ENCODE measurements at places on chromosomes 5 and 9.
A peak's percentile ranks its signal among the peaks of the same experiment; 100 is the strongest.

DNA sequence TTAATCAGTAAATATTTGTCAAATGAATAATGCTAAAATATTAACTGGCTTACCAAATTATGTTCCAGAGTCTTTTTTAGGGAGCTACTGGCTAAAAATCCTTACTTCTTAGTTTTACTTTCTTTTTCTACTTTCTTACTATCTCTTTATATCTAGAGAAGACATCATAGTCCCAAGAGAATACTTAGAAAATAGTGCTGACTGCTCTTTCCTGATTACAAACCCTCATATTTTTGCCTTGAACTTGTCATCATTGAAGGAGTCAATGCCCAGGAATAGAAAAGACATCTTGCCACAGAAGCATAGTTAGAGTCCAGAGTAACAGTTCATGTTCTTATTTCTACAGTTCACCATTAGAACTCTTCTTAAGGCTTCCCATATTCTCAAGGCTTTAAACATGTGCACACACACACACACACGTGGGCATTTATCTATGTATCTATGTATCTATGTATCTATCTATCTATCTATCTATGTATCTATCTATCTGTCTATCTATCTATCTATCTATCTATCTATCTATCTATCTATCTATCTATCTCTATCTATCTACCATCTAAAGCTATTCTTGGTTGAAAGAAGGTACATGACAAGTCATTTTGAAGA, 654.3 kb downstream of the ANXA1 start:
- no peak for DNase-seq

- no peak for DNase-seq
These were observed 317.2 kb upstream of the GRAMD2B start for GRCh38 chr5:126106029-126106428.

GRCh38 chr9:131773911-131774379, 34.1 kb upstream of the RAPGEF1 start:
- peak; percentile 10 for DNase-seq

GRCh38 chr5:151018846-151019245, 1.5 kb upstream of the GPX3 start:
- DNase-seq: no peak

- no peak for DNase-seq
These were observed 187.3 kb downstream of the HTR1A start for GRCh38 chr5:63774939-63775338.

DNA sequence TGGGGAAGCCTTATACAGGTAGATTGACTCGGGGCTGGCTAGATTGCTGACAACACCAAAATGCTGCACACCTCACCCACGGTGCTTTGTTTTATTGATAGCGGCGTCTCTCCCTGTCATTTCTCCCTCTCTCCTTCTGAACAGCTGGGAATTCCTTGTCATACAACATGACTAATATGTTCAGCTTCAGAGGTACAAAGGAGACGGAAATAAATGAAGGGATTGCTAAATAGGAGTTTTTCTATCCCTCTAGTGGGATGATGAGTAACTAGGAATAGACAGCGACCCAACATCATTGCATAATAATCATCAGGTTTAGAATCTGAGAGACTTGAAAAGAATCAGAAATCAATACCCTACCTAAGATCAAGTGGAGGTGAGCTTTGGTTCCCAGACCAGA, 337.7 kb upstream of the PANK3 start:
- DNase-seq: no peak

GRCh38 chr9:91655215-91655614, 231.6 kb upstream of the NFIL3 start:
- DNase-seq: no peak

- no peak for DNase-seq
These were observed 388.5 kb upstream of the PAPPA start for GRCh38 chr9:115765060-115765459.

DNA sequence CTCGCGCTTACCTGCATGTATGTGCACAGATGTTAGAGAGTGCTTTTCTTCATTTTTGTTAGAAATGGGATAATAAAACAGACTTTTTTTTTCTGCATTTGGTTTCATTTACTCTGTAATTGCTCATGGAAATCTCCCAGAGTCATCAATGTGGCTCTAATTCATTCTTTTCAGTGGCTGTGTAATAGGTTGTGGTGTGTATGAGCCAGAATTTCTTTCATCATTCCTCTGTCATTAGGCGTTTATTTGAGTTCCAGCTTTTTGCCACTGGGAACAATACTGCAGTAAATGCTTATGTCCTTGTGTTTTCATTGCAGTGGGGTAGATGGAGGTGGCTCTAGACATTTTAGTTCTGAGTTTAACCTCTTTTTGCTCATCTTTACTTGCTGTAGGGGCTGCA, 118.9 kb downstream of the NXNL2 start:
- no peak for DNase-seq

DNA sequence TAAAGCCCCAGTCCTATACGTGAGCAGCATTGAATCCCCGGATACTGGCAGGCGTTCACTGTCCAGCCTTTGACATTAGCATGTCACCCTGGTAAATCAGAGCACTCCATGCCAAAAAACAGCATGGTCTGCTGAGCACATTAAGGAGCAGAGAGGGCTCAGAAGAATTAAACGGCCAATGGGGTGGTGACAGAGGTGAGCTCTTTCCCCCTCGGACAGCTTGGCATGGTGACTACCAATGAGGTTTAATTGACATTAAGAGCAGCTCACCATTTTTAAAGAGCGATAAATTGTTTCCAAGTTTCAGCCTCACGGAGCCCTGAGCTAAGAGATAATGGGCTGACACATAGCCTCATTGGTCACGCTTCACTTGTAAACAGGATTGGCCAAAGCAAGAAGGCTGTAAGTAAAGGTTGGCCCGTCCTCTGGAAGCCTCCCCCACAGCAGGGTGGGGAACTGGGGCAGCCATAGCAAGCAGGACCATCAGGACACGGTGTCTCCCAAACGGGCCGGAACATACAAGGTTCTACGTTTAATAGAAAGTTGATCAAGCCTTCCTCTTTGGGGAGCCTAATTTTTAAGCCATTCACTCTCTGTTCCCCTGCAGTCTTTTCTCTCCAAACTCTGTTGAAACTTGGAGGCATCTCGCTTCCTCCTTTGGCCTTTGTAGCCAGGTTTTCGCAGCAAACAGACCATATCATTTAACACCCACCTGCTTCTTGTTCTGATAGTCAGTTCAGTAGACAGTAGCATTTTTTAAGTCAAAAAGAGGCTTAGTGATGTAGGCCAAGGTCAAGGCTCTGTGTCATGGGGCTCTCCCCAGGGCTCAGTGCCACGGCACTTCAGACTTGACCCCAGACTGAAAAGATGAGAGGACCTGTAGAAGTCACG, 25.9 kb downstream of the QRFP start:
- peak; percentile 81 for DNase-seq

DNA sequence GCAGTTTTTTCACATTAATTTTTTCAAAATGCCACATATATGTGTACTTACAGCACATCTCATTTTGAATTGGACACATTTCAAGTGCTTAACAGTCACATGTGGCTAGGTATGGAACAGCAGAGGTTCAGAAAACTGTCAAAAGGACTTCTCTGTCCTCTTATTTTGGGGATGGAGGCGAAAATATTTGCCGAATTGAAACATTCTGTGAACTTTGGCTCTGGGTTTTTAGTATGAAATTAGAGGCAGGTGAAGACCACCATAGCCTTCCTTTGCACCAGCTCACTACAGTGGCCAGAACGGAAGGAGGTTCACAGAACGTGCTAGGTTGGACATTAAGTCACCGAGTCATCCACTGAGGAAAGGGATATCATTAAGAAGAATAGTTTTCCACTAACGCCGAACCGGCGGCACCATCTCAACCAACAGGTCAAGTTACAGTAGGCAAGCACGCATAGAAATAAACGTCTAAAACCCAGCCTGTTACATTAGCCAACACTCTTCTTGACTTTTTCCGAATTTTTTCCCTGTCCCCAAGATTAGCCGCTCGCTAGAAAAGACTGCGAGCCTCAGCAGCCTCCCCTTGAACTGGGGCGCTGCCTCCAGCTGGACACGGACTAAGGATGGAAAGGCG, 1.8 kb upstream of the TLE4 start:
- DNase-seq: no peak

DNA sequence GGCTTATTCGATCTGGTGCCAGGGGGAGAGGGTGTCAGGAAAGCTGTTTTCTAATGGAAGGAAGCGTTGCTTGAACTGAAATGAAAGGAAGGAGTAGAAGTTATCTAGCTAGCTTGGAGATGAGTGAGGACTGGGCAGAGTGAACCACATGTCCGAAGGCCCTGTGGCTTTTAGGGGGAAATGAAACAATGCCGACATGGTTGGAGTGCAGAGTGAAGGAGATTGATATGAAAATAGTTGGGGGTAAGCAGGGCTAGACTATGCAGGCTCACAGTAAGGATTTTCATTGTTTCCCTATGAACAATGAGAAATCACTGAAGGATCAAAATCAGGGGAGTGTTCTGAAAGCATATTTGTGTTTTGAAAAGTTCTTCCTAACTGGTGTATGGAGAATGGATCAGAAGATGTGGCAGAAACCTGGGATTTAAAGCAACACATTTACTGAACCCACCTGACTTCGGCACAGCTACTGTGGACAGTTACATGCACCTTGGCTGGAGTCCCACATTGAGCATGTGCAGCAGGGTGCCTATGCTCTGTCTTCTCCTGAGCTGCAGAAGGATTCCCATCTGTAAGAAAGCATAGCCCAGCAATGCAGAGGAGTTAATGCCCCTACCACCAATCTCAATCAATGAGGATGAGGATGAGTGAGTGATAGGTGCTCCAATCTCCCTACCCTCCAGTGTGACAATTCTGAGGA, 144.4 kb upstream of the TBCA start:
- DNase-seq: no peak

- no peak for DNase-seq
These were observed 250.0 kb upstream of the MPDZ start for GRCh38 chr9:13529321-13530104.

GRCh38 chr5:97096846-97097245, 45.6 kb downstream of the LIX1 start:
- no peak for DNase-seq

DNA sequence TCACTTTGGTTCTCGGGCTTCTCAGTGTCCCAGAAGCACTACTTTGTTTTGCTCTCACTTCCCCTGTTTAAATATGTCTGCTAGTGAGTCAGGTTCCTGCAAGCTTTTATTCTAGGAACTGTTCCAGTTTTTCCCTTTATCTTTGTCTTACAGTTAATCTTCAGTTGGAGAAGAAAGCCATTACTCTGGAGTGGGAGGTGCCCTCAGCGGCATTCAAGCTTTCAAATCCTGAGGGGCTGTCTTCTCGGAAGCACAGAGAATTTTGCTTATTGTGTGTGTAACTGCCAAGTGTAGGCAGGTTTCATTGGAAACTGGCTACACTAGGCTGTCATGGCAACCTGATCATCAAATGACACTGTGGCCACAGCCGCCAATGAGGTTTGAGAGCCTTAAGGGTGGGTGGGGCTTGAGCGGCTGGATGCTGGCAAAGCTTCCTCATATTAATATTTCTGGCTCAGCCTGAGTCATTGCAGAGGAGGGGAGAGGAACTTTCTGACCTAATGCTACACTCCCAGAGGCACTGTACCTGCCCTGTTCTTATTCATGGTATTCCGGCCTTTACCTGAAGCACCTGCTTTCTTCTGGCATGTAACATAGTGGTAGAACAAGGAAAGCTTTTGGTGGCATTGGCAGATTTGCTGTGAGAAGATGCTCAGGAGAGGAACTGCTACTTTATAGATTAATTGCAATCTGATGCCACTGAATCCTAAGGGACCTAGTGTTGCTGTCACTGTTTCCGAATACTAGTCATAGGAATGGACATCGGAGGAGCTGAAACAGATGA, 26.3 kb downstream of the SLC25A25 start:
- peak; percentile 86 for DNase-seq

- DNase-seq: no peak
These were observed 96.4 kb upstream of the IL12B start for GRCh38 chr5:159426694-159427093.

DNA sequence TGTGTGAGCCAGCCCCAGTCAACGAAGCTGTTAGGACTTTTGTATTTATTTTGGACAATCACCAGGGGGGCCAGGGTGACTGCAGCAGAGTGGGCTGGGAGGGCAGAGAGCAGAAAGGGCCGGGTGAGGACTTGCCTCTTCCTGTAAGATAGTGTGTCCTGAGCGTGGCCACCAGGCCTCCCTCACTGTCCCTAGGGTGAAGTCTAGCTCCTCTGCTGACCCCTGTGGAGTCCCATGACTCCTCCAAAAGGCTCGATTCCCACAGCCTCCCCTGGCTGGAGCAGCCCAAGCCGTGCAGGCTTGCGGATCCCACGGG, 147.8 kb downstream of the RXRA start:
- DNase-seq: no peak

GRCh38 chr5:82156874-82157273, 121.3 kb downstream of the RPS23 start:
- no peak for DNase-seq

GRCh38 chr5:153157156-153157555, 333.3 kb upstream of the GRIA1 start:
- no peak for DNase-seq

- no peak for DNase-seq
These were observed 109.1 kb upstream of the RPS23 start for GRCh38 chr5:82387001-82387818.

- no peak for DNase-seq
These were observed 196.3 kb downstream of the FBXO4 start for GRCh38 chr5:42121401-42121800.

GRCh38 chr5:95148453-95148852, 136.4 kb downstream of the MCTP1 start:
- no peak for DNase-seq

- DNase-seq: no peak
These were observed 433.8 kb upstream of the CDH9 start for GRCh38 chr5:27472000-27472763.

DNA sequence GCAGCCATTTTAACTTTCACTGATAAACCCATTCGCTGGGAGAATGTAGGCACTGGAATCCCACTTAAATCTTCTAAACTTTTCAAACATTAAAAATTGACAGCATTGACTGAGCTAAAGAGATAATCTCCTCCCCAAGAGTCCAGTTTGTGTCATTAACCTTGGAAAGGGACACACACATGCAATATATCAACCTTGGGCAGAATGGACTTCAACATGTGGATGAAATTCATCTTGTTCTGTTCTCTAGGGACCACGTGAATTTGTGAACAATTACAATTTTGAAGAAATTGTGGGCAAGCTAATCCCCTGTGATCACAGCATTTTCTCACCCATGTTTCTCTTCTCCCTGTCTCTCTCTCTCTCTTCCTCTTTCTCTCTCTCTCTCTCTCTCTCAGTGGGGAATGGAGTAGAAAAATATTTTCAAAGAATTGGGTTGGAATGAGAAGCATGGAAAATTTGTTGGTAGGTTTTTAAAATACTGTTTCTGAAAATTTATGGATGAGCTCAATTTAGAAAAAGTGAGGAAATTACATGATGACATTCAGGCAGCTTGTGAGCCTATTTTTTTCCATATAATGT, 553.7 kb downstream of the EBF1 start:
- no peak for DNase-seq

DNA sequence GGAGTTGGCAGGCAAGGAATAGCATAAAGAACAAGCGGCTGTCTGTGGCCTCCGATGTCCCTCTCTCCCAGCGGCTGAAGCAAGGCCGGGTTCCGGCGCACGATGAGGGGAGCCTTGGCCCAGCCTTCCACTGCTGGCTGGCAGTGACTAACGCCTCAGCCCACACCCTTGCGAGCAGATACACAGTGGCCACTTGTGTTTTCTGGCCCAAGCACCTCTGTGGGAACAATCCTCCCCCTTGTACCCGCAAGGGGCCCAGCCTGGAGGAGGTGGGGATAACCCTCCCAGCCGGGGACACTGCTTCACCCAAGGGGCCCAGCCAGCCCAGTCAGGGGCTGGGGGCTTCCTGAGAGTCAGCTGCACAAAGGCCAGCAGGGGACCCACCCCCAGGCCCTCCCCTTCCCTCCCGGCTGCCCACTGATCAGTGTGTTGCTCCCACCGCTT, 23.2 kb downstream of the STK10 start:
- peak; percentile 54 for DNase-seq

Measured in spinal cord (tissue), 10 donors.